ENCODE measurements at places on chromosomes 12 and 14.
A peak's percentile ranks its signal among the peaks of the same experiment; 100 is the strongest.

DNA sequence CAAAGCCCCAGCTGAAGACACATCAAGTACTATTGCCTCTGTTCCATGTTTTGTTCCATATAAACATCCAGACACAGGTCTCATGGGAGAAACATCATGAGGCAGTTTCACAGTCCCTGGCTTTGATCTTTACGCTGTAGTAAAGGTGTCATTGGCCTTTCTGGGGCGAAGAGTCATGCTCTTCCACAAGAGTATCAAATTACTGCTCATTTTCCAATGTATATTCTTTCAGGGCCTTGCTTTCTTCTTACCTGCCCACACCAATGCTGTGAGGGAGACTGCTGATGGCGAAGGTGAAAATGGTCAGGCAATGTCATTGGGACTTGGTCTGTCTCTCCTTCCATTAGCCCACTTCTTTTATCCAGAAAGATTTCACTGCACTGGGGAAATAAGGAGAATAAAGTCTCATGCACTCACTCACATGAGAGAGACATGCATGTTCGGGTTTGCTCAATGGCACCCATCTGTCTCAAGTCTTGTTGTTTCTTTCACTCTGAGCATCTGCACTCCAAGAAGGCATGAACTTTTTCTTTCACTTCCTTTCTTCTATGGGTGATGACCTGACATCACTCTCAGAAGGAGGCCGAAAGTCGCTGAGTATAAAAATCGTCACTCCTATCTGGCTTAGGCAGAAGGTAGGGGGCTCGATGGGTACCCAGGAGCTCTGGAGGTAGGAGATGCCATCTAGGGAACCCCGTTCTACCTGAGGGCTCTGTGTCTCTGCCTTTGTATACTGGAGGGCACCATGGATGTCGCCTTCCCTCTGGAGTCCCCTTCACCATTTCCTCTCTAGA is 1.3 kb upstream of the JDP2 start:
- no peak for DNase-seq

- no peak for DNase-seq
Measured at GRCh38 chr14:54649056-54649455, 82.1 kb downstream of the SAMD4A start.

DNA sequence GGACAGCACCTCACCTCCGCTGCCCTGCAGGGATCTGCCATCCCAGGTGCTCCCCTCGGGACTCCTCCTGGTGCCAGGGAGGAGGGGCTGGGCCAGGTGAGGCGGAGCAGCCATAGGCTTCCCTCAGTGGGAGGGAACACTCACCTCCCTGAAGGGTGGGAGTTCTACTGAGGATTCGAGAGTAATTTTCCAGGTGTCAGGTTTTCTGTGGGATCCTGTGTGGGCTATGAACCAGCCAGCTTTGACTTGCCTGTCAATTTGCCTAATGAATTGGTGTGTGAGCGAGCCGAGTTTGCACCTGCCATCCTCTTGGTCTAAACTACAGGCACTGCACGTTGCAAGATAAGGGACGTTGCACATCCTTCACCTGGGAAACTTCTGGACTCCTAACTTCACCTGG is 50.3 kb downstream of the NOC4L start:
- no peak for DNase-seq

- DNase-seq: peak; percentile 44
Measured at GRCh38 chr14:80987235-80988032, 32.0 kb downstream of the TSHR start.

GRCh38 chr14:49853158-49853477 is 530 bp upstream of the NEMF start:
- no peak for DNase-seq

All from activated CD4-positive, alpha-beta T cell treated with anti-CD3 and anti-CD28 coated beads for 4 hours (primary cell).